ENCODE measurements at places on chromosomes 1 and 21.

- no peak for DNase-seq
Measured at GRCh38 chr1:186994897-186995296, 166.1 kb downstream of the PLA2G4A start.

GRCh38 chr1:27672750-27673112 lies 739 bp upstream of the IFI6 start:
- DNase-seq, result no peak

- no peak for DNase-seq
Measured at GRCh38 chr1:2802421-2802961, 998 bp upstream of the TTC34 start.

- DNase-seq, result no peak
Measured at GRCh38 chr1:16189921-16190621, 22.4 kb downstream of the ARHGEF19 start.

DNA sequence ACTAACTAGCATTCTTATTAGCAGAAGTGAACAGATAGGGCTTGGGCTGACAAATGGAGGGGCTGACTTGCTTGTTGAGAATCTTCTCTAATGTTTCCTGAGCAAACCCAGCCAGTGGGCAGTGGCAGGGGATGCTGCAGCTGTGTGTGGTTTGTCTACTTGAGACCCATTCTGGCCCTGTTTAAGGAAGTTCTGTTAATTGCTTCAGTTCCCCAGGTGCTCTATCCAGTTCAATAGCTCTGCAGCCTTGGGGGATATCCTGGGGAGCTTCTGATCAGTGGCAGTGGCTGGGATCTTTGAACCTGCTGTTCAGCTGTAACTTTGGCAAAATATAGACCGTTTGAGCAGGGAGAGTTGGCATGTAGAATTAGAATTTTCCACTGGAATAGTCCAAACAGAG lies 137.4 kb downstream of the ZNF326 start:
- no peak for DNase-seq

DNA sequence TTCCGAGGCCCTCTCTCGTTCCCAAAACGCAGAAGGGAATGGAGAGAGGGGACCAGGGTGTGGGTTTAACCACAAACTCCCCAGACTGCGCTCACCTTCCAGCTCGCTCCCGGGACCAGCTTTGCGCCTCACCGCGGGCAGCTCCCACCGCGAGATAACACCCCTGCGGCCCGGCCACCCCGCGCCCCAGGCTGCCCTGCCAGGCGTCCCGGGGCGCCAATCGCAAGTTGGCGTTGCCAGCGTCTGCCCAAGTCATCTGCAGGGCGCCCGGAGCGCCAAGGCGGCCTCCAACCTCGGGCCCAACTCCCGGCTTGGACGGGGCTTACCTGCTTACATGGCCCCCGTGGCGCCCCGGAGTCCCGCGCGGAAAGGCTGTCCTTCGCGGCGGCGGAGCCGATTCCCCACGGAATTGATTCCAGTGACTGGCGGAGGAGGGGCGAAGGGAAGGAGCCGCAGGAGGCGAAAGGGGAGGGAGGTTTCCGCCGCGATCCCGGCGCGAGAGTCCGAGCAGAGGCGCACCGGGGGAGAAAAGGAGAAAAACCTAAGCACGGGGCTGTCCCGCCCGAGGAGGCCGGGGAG lies 456 bp downstream of the PTPN14 start:
- no peak for DNase-seq

DNA sequence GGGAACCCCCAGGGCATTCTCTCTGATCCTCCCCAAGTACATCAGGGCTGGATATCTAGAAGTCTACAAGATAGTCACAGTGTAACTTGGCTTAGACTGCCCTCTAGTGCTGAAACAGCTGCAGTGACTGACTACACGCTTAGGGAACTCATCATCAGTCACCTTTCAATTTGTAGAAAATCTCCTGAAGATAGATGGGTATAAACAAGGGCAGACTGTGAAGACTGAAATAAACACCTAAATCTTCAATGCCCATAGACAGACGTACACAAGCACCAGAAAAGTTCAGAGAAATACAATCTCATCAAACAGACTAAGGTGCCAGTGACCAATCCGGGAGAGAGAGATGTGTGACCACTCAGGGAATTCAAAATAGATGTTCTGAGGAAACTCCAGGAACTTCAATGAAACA lies 46.6 kb downstream of the PACC1 start:
- DNase-seq, result no peak

- DNase-seq, result no peak
Measured at GRCh38 chr1:226074046-226074445, 11.5 kb downstream of the H3-3A start.

- peak; percentile 83 for DNase-seq
Measured at GRCh38 chr1:206700445-206701036, 15.8 kb downstream of the MAPKAPK2 start.

DNA sequence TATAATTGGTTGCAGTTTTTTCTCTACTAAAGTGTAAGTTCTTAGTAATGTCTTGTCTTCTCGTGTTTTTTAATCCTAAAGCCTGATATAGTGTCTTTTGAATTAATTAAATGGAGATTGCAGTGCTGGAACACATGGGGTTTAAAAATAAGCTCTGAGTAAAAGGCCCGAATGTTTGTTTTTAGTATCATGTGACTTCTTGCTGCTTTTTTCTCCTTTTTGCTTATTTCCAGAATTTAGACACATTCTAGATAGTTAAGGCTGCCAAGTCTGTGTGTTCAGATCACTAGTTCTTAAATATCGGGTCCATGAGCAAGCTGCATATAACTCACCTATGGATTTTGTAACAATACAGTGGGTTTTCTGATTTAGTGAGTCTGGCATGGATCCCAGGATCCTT lies 27.5 kb downstream of the KCTD3 start:
- DNase-seq, result no peak

GRCh38 chr1:232110281-232111090 lies 483.9 kb downstream of the DISC1 start:
- no peak for DNase-seq

DNA sequence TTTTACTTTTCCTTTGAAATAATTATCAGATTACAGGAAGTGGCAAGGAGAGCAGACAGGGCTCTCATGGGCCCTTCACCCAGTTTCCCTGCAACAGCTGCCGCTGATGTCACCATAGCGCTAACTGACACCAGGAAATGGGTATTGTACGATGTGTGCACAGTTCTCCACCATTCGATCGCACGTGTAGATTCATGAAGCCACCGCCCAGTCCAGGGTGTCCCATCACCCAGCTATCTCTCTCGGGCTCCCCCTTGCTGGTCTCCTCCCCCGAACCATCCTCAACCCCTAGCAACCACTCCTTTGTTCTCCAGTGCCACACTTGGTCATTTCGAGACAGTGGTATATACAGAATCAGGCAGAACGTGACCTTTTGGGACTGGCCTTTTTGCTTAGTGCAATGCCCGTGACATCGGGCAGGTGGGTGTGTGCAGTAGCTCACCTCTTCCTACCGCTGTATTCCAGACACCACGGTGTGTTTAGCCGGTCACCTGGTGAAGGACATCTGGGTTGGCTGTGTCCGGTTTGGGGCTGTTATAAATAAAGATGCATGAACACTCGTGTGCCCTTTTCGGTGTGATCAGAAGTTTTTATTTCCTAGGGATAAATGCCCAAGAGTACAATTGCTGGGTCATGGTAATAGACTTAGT lies 118.4 kb downstream of the CRYAA start:
- no peak for DNase-seq

- peak; percentile 63 for DNase-seq
Measured at GRCh38 chr1:32063261-32063681, 9.5 kb upstream of the TMEM39B start.

GRCh38 chr1:26121854-26122773 lies 10.5 kb downstream of the PDIK1L start:
- DNase-seq, result no peak

Data from NCI-H524 treated with DMSO at 0.1 percent for 48 hours (cell line).